DMS153 (cell line): ENCODE measurements at places on chromosomes 6 and 20.

DNA sequence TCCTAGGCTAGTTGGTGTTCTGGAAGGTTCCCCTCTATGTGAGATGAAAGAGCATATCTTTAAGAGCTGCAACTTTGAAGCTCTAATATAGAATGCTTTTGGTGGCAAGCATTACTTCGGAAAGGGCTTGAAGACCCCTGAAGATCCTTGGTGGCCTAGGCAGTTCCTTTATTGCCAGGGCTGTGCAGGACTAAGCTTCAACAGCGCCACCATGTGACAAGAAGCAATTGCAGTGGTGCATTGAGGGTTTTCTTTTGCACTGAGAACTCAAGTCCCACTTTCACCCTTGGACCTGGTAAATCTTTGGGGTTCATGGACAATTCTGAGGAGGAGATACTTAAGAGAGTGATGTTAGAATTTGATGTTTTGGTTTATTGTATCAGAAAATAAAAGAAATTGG lies 237.4 kb upstream of the GMDS start:
- no peak for DNase-seq

- no peak for DNase-seq
Measured at GRCh38 chr6:14178083-14178445, 60.5 kb downstream of the CD83 start.

DNA sequence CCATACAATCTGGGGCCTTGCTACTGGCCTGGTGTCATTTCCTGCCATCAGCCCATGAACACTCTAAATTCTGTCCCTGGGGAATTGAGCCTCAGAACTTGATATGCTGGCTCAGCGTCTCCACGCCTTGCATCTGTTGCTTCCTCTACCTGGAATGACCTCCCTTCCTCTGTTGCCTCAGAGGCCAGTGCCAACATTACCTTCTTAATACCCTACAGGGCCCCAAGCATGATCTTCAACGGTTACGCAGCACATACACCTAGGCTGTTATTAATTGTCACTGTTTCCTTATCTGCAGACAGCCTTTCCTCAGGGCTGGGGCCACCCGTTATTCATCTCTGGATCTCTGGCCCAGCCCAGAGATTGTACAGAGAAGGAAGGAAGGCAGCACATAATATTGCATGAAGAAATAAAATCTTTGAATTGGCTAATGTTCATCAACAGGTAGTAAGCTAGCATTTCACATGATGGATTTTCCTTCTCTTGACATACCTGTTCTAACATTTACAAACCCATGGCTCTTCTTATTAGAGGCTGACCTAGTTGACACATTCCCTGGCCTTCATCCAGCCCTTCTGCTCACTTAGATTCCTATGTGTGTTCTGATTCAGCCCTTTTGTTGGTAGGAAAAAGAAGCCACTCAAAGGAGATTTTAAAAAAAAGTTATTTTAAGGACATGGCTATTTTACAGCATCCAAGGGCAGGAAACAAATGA lies 8.4 kb upstream of the RNF182 start:
- DNase-seq = peak; percentile 68

DNA sequence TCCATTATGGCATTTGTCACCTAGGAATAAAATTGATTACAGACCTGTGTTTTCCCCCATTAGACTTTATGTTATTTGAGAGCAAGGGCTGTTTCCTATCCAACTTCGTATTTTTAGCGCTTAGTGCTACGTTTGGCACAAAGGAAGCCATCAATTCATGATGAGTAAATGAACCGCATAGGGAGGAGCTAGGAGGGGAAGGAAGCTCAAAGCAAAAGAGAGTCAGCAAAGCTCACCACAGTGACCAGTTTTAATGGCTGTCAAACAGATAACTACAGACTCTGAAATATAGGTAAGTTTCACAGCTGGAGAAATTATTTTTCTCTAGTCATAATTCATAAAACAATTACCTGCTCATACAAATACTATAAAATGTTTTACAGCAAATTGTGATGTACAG lies 6.9 kb upstream of the SAMD3 start:
- no peak for DNase-seq

DNA sequence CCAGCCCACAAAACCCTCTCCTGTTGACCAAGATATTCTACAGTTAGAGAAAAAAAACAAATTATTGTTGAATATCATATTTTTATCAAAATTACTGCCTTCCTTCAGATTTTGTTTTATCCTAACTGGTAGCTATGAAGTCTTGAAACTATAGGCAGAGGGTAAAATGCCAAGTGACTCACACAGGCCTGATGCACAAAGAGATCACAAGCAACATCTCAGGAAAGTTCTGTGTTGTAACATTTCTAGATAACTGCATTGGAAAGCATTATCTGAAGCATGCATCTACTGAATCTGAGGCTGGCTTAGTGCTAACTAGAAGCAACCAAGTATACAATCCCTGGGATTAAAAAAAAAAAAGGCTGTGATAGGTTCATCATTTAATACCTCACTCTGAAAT lies 134.2 kb downstream of the PKHD1 start:
- DNase-seq = no peak

GRCh38 chr20:23226612-23227265 lies 123.9 kb upstream of the NXT1 start:
- no peak for DNase-seq

DNA sequence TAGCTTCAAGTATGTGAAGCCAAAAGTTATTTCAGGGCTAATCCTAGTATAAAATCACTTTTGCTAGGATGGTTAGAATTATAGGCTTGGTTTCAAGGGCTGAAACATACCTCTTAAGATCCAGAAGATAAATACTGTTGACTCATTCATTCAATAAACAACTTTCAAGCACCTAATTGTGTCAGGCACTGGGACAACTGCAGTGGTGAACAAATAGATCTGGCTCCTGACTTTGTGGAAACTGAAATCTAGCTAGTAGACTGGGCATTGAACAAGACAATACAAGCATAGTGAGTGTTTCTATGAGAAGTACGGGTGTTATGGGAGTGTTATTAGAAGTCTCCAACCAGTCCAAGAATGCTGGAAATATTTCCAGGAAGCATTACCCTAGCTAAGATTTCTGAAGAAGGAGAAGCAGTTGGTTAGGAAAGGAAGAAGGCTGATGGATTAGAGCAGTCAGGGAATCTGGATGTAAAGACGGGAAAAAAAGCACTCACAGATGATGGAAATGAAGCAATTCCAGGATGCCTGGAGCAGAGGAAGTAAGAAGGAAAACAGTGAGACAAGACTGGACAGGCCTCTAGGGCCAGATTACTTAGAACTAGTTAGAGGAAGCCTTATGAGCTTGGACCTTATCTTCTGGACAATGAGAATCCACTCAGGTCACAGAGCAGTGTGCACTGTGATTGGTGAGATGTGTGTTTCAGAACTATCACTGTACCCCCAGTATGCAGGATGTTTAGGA lies 132.6 kb upstream of the RAB32 start:
- DNase-seq = no peak

- DNase-seq = no peak
Measured at GRCh38 chr20:44993343-44993742, 27.0 kb downstream of the STK4 start.

DNA sequence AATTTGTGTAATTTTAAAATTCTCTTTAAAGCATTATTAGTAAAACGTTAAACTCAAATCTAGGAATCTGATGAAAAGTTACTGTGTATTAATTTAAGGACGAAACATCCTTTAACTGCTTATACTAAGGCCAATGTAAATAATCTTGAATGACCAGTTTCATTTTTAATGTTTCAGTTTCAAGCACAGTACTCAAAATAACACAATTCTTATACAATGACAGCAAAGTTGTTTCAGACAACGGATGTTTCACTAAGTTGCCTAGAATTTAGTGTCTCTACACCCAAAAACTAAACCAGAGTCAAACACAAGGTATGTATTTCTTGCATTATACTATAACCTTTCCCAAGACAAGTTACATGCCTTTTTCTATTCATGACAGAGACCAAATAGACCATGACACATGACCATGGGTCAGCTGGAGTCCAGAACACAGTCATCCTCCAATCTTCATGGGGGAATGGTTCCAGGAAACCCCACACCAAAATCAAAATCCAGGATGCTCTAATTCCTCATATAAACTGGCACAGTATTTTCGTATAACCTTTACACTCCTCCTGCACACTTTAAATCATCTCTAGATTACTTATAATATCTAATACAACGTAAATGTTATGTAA lies 7.7 kb downstream of the PHIP start:
- no peak for DNase-seq

DNA sequence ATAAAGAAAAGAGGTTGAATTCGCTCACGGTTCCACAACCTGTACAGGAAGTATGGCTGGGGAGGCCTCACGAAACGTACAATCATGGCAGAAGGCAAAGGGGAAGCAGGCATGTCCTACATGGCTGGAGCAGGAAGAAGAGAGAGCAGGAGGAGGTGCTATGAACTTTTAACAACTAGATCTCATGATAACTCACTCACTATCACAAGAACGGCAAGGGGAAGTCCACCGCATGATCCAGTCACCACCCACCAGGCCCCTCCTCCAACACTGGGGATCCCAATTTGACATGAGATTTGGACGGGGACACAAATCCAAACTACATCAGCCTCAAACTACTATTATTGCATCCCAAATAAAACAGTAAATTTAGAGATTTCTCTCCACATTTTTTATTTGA lies 53.6 kb upstream of the CST7 start:
- DNase-seq = no peak

GRCh38 chr20:35021063-35021462 lies 65.4 kb downstream of the MYH7B start:
- DNase-seq = no peak

DNA sequence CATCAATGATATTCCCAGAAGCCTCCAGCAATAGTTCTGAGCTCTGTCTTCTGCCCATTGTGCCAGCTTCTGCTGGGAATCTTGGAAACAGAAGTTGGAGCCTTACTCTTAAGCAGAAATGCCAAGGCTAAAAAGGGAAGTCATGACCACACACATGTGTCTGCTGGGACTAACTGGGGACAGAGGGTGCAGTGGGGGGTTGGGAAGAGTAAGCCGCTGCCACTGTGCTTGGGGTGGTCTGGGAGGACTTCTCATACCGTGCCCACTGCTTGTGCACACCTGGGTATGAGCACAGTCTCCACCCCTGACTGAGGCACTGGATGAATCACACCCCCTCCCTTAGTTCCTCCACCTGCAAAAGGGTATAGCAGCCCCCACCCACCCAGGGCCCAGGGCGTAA lies 90.7 kb downstream of the CDC5L start:
- DNase-seq = no peak

GRCh38 chr20:41551011-41551705 lies 67.0 kb downstream of the CHD6 start:
- DNase-seq = no peak

GRCh38 chr6:160077526-160077925 lies 44.1 kb upstream of the SLC22A1 start:
- no peak for DNase-seq

- no peak for DNase-seq
Measured at GRCh38 chr6:112010328-112010727, 43.6 kb upstream of the CCN6 start.

GRCh38 chr6:112931832-112932231 lies 584.7 kb downstream of the RFPL4B start:
- no peak for DNase-seq

DNA sequence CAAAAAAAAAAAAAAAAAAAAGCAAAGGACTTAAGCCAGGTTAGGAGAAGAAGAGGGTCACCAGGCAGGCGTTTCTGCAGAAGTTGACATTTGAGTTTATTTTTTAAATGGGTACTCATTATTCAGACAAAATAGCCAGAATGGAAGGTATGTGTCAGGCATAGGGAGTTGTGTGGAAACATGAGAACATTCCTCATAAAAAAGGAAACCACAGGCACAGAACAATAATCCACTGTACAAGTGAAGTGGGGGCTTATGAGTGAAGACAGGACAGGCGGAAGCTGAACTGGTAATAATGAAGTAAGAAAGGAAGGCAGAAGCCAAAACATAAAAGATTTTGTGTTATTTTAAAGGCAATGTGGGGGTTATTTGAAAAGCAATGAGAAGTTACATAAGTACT lies 104.6 kb downstream of the EPB41L2 start:
- no peak for DNase-seq

GRCh38 chr20:24999568-24999967 lies 7.0 kb upstream of the APMAP start:
- no peak for DNase-seq

DNA sequence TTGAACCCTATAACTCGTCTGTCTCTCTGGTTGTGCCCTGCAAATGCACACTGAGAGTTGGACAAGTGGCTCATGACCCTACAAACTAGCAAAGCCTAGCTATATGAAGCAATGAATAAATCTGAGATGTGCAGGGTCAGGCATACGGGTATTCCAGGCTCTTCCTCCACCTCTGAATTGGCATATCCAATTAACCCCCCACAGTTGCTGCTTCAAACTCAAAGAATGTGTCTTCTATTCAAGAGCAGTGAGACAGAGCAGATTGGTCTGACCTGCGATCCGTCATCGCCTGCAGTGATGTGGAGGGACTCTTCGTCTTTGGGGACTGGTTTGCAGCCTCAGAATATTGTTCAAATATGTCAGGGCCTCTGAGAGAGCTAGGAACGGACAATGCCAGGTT lies 59.8 kb downstream of the LAMP5 start:
- no peak for DNase-seq

- DNase-seq = peak; percentile 32
Measured at GRCh38 chr6:83221889-83222479, 28.8 kb downstream of the RWDD2A start.

DNA sequence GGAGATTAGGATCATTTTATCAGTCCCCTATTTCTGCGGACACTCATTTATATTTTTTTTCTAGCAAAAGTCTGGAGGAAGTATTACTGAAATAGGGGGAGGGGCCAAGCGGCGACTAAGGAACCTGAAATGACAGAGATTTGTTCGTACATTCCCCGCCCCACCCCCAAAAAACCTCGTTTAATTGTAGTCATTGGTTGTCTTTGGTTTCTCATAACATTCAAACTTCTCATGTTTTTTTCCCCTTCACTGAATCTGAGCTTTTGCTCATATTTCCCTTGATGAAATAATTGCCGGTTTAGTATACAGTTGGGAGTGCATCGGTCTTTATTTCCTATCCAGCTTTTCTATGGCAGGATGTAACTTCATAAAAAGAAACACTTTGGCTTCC lies 768 bp upstream of the FYN start:
- no peak for DNase-seq

DNA sequence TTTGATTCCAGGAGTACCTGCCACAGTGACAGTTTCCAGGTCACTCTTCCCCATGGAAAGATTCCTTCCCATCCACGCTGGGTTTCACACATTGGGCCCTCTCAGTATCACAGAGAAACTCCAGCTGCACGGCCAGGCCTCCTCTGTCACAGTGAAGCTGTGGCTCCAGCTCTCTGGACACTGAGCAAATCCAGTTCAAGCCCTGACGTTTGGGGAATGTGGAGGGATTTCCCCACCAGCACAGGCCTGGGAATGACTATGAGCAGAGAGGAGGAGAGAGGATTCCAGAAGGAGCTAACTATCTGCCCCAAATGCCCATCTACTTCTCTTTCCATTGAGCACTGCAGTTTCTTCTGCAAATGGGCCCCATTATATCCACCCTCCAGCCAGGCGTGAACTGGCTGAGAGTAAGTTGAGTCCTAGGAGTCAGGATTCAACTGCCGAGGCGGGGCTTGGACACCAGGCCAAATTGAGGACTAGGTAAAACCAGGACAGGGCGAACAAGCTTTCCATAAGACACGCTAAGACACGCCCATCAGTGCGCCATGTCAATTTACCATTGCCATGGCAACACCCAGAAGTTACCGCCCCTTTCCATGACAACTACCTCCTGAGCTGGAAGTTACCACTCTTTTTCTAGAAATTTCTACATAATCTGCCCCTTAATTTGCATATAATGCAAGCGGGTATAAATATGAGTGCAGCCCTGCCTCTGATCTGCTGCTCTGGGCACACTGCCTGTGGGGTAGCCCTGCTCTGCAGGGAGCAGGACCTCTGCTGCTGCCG lies 9.2 kb upstream of the BNIP5 start:
- no peak for DNase-seq
